ENCODE measurements at places on chromosomes 4 and X.

DNA sequence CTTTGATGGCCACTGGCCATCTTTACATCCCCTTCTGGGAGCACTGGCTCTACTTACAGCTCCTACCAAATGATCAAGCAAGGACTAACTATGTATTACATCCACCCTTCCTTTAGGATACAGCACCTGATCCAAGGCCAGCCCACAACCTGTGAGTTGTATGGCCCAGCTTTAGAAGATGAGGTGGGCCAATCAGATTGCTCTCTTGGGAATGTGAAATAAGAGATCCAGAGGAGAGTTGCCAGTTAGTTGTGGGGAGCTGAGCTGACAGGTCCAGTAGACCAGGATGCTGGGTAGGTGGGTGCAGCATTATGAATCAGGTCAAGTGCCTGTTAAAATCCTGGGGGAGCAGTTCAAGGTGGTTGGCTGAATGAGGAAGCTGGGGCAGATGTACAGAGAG is 111.5 kb downstream of the GNL3L start:
- DNase-seq, result no peak

DNA sequence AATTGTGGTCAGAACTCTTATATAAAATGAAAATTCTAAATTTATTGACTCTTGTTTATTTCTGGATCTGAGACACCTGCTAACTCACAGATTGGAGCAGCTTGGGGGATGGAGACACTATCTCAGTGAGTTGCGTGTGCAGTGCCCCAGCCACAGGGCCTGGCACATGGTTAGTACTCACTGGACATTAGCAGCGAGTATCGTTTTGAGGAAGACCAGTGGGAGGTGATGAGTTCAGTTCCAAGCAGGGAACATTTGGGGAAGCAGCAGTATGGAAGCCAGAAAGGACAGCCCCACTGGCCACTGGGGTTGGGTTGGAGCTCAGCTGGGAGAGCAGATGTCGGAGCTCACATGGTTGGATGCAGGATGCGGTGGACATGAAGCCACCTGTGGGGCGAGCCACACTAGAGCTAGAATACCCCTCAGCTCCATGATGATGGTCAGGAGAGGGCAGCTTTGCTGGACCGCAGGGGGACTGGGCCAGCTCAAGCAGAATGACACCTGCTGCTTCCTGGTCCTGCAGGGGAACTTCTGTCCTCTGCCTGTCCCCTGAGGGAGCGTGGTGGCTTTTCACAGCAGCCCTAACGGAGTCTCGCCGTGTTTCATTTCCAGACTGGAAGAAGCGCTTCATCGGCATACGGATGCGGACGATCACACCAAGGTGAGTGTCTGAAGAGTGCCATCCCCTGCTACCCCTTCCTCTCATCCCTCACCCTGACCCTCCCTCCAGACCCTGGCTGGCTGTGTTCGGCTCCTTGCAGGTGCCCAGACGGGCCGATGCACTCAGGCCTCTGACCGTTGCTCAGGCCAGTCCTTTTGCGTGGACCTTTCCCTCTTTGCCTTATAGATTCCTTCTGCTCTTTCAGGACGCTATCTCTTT is 32.5 kb downstream of the HTRA3 start:
- no peak for DNase-seq

DNA sequence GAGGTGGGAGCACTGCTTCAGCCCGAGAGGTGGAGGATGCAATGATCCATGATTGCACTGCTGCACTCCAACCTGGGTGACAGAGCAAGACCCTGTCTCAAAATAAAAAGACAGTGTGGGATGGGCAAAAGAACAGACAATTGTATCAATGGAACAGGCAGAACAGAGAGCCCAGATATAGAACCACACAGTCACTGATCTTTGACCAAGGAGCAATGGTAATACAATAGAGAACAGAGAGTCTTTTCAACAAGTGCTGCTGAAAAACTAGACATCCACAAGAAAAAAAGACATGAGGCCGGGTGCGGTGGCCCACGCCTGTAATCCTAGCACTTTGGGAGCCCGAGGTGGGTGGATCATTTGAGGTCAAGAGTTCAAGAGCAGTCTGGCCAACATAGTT is 5.9 kb downstream of the FAM53A start:
- no peak for DNase-seq

GRCh38 chr4:153217440-153217839 is 13.2 kb downstream of the TRIM2 start:
- no peak for DNase-seq

DNA sequence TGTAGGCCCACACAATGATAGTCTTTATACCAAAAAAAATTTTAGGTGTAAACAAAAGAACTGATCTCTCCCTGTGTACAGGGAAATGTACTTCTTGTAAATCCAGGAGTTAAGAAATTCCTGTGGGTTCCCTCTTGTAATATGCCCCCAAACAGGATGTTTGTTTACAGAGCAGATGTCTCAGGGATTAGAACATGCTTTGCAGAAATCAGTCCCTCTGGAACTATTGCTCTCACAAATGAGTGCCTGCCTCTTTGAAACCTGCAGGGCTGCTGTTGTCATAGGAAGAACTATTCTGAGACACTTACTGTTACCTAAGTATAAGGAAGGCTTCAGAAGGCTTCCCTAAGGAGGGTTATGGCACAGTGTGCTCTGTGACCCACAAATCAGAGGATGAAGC is 35.6 kb downstream of the PAK3 start:
- DNase-seq, result no peak

DNA sequence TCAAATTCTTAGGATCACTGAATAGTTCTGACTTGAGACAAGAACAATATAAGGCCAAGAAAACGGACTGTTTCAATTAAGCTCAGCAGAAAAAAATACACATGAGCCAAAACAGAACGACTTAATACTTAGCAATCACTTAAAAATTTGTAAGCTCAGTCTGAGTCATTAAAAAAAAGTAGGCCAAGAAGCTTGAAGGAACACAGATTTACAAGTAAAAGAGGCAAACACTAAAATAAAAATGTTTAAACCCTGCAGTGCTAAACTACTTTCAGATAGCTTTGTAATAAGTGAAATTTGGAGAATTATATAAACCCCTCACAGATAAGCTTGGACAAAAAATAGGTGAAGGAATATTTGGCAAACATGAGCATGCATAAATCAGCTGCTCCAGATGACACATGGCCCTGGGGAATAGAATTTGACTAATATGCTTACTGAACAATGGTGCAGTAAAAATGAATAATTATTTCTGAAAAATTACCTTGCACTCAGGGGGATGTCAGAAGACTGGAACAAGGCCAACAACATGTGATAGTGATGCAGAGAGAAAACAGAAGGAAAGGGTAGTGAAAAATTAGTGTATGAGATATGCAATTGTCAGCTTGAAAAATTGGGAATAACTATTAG is 49.6 kb downstream of the LNX1 start:
- no peak for DNase-seq

- DNase-seq, result no peak
These were observed 4.0 kb upstream of the SH3D19 start for GRCh38 chr4:151329217-151330007.

- no peak for DNase-seq
These were observed 374.8 kb upstream of the GNPDA2 start for GRCh38 chr4:45100956-45101818.

DNA sequence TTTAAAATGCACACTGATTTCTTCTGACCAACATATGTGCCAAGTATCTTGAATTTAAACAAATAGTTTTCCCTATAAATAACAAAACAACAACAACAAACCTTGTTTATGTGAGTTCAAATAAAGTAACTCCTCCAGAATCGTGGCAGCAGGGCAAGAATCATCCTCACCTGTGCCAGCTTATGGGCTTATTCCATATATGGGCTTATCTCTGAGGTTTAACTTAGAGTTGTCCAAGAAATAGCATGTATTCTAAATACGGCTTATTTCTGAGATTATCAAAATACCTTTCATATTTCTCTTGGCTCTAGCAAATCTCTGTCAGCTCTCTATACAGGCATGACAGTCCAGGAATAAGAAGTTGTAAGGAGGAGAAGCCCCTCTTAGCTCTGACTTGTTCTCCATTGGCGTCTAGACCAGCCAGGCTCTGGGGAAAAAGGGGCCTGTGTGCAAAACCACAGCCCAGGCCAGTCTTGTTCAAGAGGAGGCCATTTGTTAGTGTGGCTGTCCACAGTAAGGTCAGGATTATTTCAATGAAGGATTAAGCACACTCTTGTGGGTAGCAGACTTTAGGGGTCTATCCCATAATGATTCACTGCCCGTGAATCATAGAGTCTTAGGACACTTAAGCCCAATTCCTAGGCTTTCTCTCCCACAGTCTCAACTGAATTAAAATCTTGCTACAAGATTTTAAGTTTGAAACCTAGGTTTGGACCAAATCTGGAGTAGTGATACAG is 63.2 kb downstream of the FRAS1 start:
- no peak for DNase-seq

DNA sequence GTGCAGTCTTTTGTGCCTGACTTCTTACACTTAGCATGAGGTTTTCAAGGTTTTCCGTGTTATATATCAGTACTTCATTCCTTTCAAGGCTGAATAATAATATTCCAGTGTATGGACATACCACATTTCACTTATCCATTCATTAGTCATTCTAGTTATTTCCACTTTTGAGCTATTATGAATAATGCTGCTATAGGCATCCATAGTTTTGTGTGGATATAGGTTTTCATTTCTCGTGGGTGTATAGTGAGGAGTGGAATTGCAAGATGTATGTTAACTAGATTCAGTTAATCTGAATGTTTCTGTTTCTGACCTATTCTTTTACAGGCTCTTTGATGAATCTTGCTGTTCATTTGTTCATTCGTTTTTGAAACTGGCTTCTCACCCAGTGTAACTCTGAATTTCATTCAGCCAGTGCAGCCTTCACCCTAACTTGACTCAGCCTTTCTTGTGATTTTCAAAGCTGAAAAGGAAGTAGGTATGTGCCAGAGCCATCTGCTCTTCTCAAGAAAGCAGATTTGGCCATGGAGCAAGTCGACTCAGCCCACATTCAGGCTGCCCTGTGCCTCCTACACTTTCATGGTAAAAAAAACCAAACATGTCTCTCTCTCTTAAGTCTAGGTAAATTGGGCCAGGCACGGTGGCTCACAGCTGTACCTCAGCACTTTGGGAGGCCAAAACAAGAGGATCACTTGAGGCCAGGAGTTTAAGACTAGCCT is 56.3 kb upstream of the NOCT start:
- DNase-seq, result no peak

DNA sequence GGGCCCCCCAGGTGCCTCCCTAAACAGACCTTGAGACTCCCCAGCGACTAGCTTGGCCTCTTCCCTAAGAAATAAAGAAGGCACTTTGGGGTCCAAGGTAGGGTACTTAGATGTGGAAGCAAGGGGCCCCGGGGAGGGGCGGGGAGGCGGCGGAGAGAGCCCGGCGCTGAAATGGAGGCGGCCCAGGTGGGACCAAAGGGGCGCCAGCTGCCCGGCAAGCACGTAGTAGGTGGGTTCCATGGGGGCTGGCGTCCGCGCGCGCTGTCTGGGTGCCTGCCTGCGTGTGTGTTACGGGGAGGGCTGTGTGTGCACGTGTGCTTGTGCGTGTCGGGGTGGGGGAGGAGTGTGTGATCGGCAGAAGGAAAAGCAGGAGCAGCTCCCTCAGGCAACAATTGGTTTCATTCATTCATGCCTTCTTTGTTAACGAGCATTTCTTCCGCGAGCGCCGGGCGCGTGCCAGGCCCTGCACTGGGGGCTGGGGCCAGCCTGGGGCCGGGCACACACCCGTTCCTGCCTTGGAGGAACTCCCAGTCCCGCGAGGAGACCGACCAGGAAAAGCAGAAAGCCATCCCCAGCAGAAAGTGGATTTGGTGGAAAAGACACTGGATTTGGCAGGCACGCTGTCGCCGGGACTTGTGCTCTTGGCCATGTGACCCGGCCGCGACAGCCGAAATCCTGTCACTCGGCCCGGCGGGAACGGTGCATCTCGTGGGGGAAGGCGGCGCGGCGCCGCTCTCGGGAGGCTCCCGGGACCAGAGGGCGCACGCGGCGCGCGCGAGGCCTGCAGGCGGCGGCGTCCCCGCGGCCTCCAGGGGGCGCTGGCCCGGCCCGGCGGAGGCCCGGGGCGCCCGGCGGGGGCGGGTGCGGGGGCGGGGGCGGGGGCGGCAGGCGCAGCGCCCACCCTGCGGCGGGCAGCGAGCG is 3.3 kb upstream of the DUSP9 start:
- DNase-seq, result no peak

GRCh38 chrX:55659931-55660330 is 36.7 kb downstream of the FOXR2 start:
- DNase-seq, result no peak

- DNase-seq, result no peak
These were observed 565.2 kb upstream of the SLIT2 start for GRCh38 chr4:19686456-19686855.

GRCh38 chr4:176262243-176262642 is 6.8 kb downstream of the ASB5 start:
- no peak for DNase-seq

DNA sequence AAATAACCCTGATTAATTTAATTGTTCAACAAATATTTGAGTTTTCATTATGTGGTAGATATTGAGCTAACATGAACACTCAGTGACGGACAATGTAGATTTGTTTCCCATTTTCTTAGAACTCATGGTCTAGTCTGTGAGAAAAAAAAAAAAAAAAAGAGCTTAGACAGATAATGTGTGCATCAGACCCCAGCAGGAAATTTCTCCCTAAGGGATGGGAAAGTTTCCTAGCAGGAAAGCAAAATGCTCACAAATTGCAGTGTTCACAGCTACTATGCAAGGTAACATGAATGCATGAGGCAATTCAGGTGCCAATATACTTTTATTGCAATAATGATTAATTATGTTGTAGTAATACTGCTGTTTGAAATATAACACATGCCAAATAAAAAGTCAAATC is 843.2 kb upstream of the SLIT2 start:
- DNase-seq, result no peak

- DNase-seq, result no peak
These were observed 391.0 kb downstream of the RAB28 start for GRCh38 chr4:13093170-13093569.

DNA sequence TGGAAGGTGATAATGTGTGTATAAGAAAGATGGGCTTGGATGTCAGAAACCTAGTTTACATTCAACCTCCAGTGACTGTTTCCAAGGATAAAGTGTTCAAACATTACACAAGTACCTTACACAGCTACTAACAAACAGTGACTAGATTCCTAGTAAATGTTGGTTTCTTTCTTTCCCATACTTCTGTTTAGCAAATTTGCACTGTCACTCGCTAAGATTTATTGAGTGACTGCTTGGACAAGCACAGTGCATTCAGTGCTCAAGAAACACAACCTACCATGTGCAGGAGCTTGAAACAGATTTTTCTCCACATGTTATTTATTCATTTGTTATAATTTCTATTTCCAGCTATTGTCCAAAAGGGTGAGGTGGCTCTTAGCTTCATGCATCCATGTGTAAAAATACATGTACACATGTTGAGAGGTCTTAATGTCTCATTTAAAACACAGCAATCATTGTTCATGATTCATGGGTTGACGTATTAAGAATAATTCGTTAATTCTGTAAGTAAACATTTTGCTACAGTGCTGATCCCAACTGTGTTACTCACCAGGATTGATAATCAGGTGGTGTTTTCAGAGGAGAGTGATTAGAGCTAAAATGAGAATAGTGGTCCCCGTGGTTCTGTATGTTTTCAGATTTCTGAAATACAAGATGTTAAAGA is 153.0 kb downstream of the DCLK2 start:
- DNase-seq, result no peak

GRCh38 chr4:152529880-152530279 is 6.0 kb downstream of the FBXW7 start:
- no peak for DNase-seq
